ENCODE measurements at places on chromosomes 16 and 17. TPM values are rescaled to one million over a fixed set of nuclear protein-coding genes. Genes with fewer than 3 reads are reported as not detected.

GRCh38 chr16:55292491-55292890 lies 31.5 kb upstream of the IRX6 start:
- DNase-seq = no peak

The CHST4 gene
- not detected for total RNA-seq

DNA sequence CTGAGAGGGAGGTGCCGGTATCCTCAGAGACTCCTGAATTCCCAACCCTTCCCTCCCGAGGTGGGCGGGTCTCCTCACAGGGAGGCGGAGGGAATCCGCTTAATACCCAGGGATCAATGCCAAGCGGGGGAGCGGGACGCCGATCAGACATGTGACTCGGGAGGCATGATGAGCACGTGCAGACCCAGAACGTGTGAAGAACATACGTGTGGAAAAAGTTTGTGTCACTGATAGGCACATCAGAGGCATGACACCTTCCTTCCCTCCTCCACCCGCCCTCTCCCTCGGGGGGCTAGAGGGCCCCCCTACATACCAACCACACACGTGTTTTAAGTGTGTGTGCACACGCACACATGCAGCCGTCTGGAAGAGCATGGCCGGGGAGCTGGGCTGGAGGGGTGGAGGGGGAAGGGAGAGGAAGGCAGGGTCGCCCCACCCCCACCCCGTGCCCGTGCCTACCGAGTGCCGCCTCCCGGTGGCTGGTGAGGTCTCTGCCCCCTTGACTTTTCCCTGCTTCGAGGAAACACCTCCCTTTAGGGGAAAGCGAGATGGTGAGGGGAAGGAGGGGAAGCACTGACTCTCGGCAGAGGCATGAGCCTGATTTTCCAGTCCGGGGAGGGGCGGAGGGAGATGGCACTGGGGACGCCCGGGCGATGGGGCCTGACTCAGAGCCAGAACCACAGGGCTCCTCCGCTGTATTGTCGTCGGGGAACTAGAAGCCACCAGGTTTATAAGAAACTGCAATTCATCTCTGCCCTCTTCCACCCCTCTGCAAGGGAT lies 12.1 kb upstream of the TBX21 start:
- no peak for DNase-seq

- DNase-seq = no peak
Measured at GRCh38 chr17:80036715-80037477, 454 bp downstream of the CCDC40 start.

GRCh38 chr17:45172232-45172540 lies 10.5 kb downstream of the HEXIM2 start:
- no peak for DNase-seq

DNA sequence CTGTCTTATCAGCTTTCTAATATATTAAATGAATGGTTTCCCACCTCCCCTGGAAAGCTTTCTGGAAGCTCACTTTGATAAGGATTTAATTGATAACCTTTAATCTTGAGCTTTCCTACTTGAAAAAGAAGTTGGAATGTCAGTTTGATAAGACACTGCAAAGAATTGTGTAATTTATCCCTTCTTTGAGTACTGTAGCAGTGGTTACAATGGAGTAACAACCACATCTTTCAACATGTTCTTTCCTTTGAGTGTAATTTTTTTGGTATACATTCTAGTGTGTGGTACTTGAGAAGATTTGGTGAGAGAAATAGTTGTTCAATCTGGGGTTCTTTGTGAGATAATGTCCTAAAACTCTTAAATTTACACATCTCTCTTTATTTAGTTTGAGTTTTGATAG lies 43.4 kb downstream of the CPD start:
- no peak for DNase-seq

- no peak for DNase-seq
Measured at GRCh38 chr17:61366076-61366714, 33.4 kb upstream of the TBX2 start.

The CLEC3A gene
- total RNA-seq = not detected

DNA sequence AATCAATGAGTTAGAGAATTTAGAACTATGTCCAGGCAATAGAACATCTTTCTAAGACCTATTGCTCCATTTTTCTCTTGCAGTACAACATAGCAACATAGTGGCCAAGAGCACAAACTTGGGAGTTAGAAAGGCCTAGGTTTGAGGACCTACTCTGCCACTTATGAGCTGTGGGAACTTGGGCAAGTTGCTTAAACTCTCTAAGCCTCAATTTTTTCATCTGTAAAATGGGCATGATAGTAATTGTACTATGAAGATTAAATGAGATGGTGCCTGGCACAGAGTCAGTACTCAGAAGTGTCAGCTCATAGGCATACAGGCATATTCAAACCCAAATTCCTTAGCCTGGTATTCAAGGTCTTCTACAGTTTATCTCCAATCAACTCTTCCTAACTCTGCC lies 25.1 kb downstream of the IRX5 start:
- DNase-seq = no peak

The MMP2 gene
- total RNA-seq = 452 TPM

The CCL16 gene
- total RNA-seq = not detected

GRCh38 chr17:66763056-66763455 lies 71.9 kb upstream of the CACNG5 start:
- no peak for DNase-seq

The TNFSF12 gene
- 15.0 TPM for total RNA-seq

DNA sequence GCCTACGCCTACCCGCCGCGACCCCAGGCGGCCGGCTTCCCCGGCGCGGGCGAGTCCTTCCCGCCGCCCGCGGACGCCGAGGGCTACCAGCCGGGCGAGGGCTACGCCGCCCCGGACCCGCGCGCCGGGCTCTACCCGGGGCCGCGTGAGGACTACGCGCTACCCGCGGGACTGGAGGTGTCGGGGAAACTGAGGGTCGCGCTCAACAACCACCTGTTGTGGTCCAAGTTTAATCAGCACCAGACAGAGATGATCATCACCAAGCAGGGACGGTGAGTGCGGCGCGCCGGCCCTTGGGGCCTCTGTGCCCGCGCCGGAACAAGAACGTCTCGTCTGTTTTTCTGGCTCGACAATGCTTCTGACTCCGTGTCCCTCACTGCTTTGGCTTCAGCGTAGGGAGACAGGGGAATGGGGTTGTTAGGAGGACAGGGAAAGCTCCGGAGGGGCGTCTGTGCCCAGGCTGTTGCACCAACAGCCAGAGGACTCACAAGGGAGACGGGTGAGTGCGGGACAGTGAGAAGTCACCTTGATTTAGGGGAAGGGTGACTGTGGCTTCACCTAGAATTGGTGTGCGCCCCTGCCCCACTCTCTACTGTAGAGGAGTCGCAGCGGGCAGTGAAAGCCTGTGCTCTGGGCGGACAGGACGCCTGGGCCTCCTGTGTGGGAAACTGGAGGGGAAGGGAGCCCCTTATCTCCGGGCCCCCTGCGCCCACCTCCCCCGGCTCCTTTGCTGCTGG lies 806 bp downstream of the TBX21 start:
- no peak for DNase-seq

- DNase-seq = no peak
Measured at GRCh38 chr16:72689851-72690250, 358.1 kb downstream of the ZFHX3 start.

The FASN gene
- total RNA-seq = 134 TPM

GRCh38 chr16:10552998-10553491 lies 27.4 kb downstream of the EMP2 start:
- no peak for DNase-seq

DNA sequence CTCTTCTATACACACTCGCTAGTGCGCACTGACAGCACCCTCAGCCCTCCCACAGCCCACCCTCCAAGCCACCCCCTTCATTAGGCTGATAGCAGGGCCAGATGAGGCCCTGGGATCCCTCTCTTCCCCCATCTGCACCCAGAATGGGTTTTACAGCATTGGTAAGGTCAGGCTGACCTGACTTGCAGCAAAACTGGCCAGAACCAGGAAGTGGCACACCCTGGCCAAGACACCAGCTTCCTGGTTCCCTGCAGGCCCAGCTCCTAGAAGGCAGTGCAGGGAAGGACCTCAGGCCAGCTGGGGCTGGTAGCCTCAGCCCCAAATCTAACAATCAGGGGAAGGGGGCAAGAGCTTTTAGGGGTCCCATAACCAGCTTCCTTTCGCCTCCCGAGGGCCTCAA lies 50.0 kb upstream of the MRPS23 start:
- DNase-seq = no peak

GRCh38 chr16:47230296-47230695 lies 86.6 kb upstream of the NETO2 start:
- DNase-seq = no peak

DNA sequence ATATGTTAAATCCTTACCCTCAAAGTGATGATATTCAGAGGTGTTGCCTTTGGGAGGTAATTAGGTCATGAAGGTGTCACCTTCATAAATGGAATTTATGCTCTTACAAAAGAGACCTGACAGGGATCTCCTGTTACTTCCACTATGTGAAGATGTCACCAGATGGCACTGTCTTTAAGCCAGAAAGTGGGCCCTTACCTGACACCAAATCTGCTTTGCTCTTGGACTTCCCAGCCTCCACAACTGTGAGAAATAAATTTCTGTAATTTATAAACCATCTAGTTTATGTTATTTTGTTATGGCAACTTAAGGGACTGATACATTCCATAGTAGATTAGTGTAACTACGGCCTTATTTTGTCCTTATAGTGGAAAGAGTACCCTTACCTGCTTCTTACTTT lies 358.3 kb upstream of the SALL1 start:
- no peak for DNase-seq

The BCKDK gene
- 38.8 TPM for total RNA-seq

- peak; percentile 95 for DNase-seq
Measured at GRCh38 chr17:42517516-42517915, 18.5 kb upstream of the NAGLU start.

GRCh38 chr17:49630113-49630900 lies 47.6 kb downstream of the SPOP start:
- no peak for DNase-seq

The ABCC3 gene
- 0.37 TPM for total RNA-seq

The VASN gene
- 62.7 TPM for total RNA-seq

The CCL8 gene
- total RNA-seq = not detected

The C17orf78 gene
- not detected for total RNA-seq

DNA sequence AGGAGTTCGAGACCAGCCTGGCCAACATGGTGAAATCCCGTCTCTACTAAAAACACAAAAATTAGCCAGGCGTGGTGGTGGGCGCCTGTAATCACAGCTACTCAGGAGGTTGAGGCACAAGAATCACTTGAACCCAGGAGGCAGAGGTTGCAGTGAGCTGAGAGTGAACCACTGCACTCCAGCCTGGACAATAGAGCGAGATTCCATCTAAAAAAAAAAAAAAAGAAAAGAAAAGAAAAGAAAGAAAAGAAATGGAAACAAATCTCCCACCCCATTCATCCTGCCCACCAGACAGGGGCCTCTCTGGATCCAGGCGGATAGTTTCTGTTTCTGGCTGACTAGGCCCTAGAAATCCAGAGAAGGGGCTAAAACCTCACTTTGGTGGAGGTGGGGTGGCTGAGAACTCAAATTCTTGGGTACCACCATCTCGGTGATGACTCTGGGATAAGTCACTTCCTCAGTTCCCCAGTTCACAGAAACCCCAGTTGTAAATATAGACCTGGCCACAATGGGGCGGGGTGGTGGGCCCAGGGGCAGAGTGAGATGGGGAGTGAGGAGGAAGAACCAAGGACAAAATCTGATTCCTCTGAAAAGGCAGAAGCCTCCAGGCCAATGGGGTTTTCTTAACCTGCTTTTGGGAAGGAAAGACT lies 22.2 kb downstream of the SOCS1 start:
- DNase-seq = no peak

The CIAO3 gene
- 31.5 TPM for total RNA-seq

DNA sequence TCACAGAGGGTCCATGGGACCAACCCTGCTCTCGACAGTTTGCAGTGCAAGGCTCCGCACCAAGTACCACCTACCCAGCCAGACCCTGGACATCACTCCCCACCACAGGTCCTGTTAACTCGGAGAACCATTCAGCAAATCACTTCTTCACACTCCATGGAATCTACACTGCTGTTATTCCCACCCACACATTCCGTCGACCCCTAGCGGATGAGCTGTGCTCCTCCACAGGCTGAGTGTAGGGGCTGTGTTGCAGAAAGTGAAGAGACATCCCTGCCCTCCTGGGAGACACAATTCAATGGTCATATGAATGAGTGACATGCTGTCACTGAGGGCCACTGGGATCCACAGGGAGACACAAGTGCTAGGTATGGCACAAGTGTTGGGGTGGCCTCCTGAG lies 27.5 kb downstream of the MPG start:
- no peak for DNase-seq

DNA sequence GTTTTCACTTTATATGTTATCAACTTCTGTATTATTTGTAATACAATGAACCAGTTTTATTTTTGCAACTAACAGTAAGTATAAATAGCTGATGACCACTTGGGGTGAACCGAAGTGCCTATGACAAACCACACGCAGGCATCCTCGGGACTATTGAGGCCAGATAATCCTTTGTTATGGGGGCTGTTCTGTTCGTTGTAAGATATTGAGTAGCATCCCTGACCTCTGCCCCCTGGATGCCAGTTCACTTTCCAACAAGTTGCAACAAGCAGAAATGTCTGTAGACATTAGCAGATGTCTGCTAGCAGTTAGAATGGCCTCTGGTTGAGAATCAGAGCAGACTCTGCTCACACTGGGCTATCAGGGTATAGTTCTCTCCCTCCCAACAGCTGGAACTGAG lies 277.0 kb downstream of the WWOX start:
- DNase-seq = no peak

The C1QTNF8 gene
- total RNA-seq = not detected

GRCh38 chr17:52986056-52986662 lies 827.6 kb upstream of the CA10 start:
- DNase-seq = no peak

GRCh38 chr16:75632857-75633256 lies 9.8 kb upstream of the ADAT1 start:
- DNase-seq = no peak
